ENCODE measurements at places on chromosomes 7 and 10.

DNA sequence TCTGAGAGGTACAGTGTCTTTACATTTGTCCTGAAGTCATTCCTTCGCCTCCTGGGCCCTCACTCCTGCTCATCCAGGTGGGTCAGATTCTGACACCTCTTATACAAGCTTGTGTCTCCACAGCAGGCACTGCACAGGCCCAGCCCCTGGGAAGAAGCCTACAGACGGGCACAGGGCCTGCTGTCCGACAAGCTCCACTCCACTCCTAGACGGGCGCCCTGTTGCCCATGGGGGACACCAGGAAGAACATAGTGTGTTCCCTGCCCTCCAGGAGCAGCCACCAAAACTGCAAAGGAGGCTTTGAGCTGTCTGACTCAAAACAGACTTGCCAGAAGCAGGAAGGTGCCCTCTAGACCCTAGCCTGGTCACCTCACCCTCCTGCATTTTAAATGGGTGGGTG is 45.6 kb upstream of the SLC29A3 start:
- DNase-seq: no peak

DNA sequence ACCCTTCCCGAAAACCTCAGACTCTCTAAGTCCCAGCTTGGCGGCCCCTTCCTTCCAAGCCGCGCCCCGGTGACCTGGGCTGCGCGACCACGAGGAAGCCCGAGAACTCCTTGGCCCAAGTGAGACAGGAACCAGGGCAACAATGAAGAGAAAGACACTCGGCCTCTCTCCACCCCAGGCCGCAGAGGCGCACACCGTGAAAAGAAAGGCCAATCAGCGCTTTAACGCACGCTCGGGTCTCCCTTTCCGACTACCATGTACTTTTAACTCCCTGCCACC is 166.4 kb upstream of the PPP1R3A start:
- DNase-seq: no peak

- no peak for DNase-seq
Measured at GRCh38 chr10:127872871-127873600, 19.7 kb downstream of the CLRN3 start.

GRCh38 chr10:21494191-21495001 is 31.1 kb downstream of the SKIDA1 start:
- DNase-seq: no peak

DNA sequence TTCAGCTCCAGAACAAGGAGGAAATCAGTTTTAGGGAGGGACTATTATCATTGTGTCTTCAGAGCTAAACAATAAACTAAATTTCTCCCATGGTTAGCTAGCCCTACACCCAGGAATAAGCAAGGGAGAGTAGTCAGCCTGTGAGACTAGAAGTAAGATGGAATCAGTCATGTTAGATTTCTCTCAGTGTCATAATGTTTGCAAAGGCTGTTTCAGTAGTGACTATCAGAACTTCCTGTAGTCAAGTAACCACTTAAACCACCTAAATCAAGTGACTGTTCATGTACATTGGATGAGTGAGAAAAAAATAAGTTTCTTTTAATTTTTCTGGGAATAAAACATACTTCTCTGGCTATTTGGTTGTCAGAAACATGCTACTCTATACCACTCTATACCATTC is 121.6 kb downstream of the KCND2 start:
- DNase-seq: no peak

- DNase-seq: no peak
Measured at GRCh38 chr7:157380416-157380815, 43.6 kb downstream of the DNAJB6 start.

DNA sequence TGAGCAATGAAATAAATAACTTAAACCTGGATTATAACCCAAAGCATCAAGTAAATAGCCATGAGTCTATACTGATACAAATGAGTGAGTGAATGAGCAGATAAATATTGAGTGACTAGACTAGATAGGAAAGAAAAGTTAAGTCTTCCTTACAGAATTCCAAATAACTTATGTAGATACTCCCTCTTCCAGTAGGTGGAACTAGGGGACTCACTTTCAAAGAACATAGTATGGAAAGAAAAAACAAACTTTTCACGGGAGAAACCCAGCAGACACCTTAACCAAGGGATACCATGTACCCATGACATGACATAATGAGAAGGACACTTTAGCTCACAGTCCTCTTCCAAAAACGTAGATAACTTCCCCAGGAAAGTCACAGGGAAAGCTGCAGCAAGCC is 32.2 kb downstream of the CSGALNACT2 start:
- DNase-seq: no peak

- peak; percentile 91 for DNase-seq
Measured at GRCh38 chr7:81684514-81685269, 85.2 kb downstream of the HGF start.

DNA sequence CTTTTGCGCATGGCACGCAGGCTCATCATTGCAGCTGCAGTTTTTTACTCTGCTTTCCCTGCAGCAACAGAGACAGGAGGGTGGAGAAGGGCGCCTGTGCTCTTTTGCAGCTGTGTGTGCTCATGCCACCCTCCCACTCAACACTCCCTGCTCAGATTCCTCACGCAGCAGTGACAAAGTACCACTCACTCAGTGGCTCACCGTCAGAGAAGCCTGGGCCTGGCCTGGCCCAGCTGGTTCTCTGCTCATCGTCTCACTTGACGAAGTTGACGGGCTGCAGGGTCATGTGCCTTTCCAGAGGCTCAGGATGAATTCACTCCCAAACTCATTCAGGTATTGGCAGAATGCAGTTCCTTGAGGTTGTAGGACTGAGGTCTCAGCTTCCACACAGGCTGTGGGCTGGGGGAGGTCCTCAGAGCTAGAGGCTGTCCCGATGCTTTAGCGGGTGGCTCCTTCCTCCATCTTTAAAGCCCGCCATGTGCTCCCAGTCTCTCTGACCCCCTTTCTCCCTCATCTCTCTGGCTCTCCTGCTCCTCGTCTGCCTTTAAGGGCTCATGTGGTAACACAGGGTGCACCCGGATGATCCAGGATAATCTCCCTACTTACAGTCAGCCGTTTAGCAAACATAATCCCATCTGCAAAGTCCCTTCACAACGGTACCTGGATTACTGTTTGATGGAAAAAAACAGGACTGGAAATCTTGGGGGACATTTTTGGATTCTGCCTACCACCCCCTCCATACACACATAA is 25.8 kb downstream of the PTPRE start:
- DNase-seq: peak; percentile 97

DNA sequence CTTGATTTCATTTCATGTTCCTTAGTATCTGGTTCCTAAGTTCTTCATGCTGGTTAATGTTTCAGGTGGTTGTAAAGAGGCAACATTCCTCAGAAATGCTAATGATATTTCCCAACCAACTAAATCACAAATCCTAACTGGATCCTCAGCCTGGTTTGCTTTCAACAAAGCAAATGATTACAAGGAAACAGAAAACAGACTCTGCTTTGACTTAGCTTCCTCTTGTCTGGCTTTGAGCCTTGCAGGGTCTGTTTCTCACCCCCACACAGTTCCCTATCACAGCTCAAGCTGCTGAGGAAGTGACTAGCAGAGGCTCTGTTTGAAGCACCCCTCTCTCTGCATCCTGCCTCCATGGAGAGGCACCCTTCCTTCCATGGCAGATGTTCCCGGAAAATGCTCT is 130.2 kb upstream of the CTTNBP2 start:
- DNase-seq: no peak

DNA sequence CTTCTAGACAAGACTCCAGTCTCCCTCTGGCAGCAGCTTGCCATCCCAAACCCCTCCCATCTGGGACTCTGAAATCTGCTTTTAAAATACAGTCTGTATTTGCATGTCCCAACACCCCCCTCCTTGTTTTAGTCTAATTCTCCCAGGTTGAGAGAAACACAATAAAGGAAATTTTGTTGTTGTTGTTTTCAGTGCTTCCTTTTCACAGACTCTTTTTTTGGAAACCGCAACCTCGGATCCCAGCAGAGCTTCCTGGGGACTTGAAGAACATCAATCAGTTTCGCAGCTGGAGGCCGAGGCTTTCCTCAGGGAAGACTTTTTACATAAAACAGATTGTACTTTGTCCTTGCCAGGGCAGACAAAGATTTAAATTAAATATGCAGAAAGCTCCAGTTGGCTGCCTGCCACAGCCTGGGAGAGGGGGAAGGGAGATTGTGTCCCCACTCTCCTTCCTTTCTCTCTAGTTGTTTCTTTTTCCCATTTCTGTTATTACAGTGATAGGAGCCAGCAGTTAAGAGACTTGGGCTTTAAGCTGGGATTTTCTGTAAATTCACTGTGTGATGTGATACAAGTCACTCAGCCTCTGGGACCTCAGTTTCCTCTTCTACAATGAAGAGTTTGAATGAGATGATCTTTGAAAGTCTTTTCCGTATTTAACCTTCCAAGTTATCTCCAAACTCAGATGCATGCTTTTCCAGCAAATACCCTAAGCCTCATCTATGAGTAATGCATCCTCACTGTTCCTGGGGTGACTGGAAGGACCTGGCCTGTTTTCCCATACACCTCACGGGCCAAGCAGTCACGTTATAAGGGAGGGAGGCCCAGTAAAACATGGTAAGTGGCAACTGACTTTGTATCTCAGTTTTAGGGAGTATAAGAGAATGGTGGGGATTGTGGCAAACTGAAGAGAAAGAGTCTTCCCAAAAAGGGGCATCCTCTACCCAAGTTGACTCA is 192.3 kb downstream of the REEP3 start:
- peak; percentile 69 for DNase-seq

DNA sequence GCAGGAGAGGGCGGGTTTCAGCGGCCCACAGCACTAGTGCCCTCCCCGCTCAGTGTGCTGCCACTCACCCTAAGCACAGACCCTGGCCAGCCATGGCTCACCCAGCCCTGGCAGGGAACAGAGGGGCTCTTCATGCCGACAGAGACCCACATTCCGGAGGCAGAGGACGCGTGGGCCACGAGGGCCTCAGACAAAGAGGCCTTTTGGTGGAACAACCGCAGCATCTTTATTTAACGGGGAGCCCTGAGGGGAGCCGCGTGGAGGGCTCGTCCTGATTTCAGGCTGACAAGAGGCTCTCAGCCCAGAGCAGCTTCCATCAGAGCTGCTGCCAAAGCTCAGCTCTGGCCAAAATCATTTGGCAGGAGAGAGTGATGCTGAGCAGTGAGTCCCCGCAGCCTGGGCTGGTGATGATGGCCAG is 127.8 kb downstream of the SH3PXD2A start:
- DNase-seq: no peak

DNA sequence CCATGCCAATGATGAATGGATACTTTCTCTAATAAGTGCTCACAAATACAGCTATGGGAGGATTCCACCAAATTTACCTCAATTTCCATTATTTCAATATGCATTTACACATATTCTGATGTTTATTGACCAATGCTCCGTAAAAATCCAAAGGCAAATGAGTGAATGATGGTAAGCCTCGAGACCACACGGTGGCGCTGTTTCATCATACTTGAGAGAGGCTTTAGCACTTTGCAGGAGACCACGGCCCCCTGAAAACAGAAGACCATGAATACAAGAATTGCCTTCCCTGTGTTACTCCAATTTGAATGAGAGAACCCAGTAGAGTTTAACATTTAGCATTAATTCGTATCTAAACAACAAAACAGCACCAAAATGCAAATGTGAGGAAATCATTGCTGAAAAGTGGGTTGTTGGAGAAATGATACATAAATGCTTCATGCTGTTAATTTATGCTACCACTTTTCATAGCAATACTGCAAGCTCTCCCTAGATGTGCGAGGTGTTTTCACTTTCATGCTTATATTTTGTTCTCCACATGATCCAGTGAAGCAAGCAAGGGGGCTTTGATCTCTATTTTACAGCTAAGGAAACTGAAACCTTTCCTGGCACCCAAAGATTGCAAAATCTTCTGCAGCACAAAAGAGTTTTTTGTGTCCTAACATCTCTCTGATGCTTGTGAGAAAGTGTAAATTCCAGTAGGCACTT is 35.4 kb downstream of the TRIL start:
- DNase-seq: peak; percentile 93

- DNase-seq: no peak
Measured at GRCh38 chr7:39819514-39819913, 130.5 kb upstream of the CDK13 start.

Data from NCI-H82 (cell line).